ENCODE measurements at places on chromosomes 11 and 22. TPM values are rescaled to one million over a fixed set of nuclear protein-coding genes. Genes with fewer than 3 reads are reported as not detected.

Gene SPON1
- total RNA-seq: 6.4 TPM

Gene CRYBA4
- not detected for total RNA-seq

Gene PHETA2
- total RNA-seq: 5.9 TPM

- DNase-seq: no peak
Measured at GRCh38 chr11:16873289-16873688, 134.8 kb downstream of the C11orf58 start.

DNA sequence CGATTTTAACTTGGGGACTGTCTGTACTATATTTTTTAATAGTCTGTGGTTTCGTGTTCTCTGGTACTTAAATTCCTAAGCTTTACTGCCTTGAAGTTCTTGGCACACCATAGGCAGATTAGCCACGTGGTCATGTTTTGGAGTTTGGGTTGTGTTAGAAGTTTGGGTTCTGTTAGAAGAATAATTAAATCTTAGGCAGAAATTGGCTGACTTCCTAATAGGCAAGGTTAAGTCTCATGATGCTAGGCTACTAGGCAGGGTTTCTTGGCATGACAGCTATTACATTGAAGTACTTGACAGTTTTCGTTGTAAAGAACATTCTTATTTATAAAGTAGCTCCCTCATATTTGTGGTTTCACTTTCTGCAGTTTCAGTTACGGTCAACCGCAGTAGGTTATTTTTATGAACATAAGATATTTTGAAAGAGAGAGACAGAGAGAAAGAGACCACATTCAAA lies 30.0 kb upstream of the MMP7 start:
- DNase-seq: no peak

- DNase-seq: peak; percentile 11
Measured at GRCh38 chr11:60905551-60906113, 753 bp downstream of the PRPF19 start.

GRCh38 chr22:30681831-30682230 lies 12.8 kb upstream of the OSBP2 start:
- no peak for DNase-seq

DNA sequence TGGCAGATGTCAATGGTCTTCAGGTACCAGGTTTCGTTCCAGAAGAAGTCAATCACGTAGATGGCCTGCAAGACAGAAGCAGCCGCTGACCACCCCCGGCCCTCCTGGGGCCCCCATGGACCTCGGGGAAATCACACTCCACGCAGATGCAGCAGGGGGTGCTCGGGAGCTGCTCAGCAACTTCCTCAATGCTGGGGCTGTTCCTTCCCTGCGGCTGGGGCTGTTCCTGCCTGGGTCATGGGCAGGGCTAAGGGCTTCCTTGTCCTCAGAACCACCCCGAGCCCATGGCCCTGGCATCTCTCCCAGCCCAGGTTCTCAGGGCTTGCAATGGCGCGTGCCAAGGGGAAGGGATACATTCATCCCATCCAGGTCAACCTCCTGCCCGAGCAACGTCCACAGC lies 10.3 kb downstream of the DHCR7 start:
- no peak for DNase-seq

GRCh38 chr11:128678024-128678423 lies 15.8 kb upstream of the FLI1 start:
- no peak for DNase-seq
